Activated CD4-positive, alpha-beta T cell treated with anti-CD3 and anti-CD28 coated beads, Interleukin-2, amount 10 ng/mL, durations not matched to agents 7 days and 5 days (primary cell): ENCODE measurements at places on chromosomes 4 and X. TPM values are rescaled to one million over a fixed set of nuclear protein-coding genes. Genes with fewer than 3 reads are reported as not detected.

GRCh38 chr4:86015412-86016350 is 344.2 kb downstream of the MAPK10 start:
- DNase-seq, result no peak

- DNase-seq, result no peak
Measured at GRCh38 chr4:81919223-81919622, 447.5 kb upstream of the RASGEF1B start.

DNA sequence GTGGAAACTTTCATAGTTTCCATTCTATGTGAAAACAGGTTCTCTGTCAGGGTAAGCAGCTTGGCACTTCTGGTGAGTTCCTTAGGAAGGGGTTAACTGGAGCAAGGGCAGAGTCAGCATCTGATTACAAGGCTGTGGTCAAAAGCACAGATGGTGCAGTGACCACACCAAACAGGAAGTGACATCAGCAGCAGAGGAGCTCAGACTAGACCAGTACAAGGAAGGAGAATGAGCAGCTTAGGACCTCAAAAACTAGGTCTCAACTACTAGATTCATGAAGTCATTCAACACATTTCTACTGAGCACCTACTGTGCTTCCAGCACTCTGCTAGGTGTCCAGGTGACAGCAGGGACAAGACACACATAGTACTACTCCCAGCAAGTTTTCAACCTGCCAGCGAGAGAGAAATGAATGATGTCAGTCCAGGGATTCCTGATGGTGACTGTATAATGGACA is 130.2 kb downstream of the AMELX start:
- no peak for DNase-seq

DNA sequence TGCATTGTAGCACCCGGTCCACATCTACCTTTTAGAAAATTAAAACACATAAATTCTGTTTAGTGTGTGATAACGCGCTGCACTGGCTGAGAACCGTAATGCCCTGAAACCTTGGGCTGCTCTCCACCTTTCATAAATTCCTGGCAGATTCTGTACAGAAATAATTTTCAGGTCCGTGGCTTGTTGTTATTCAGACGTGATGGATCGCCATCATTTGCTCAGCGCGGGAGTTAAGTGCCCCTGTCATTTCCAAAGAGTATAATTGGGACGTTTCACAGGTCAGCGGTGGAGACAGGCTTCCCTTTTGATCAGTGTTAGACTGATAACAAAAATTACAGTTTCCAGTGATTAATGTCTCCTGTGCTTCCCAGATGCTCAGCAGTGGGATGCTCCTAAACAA is 16.5 kb downstream of the UVSSA start:
- no peak for DNase-seq

- no peak for DNase-seq
Measured at GRCh38 chr4:107570952-107571351, 149.1 kb downstream of the PAPSS1 start.

- no peak for DNase-seq
Measured at GRCh38 chr4:86178211-86178610, 181.6 kb downstream of the MAPK10 start.

DNA sequence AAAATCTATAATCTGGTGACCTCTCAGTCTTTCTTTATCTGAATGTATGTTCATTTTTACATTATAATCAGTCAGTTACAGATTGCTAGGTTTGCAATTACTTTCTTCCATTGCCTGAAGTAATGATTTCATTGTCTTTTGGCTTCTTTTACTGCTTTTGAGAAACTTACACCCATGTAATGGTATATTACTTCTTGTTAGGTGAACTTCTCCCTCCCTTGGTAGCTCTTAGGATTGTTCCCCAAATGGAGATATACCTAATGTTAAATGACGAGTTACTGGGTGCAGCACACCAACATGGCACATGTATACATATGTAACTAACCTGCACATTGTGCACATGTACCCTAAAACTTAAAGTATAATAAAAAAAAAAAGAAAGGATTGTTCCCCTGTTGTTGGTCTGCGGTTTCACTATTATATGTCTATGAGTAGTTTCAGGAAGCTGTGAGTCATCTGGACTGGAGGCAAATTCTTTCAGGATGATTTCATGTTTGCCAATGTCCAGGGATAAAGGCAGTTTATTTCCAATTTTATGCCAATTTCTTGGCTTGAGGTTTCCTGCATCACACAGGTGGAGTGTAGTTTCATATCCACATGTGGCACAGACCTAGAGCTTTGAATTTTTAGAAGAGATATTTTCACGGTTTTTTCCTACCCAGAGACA is 21.8 kb downstream of the SPANXC start:
- DNase-seq, result no peak

- no peak for DNase-seq
Measured at GRCh38 chr4:159983082-159983481, 880.2 kb downstream of the RAPGEF2 start.

- no peak for DNase-seq
Measured at GRCh38 chr4:141180991-141181761, 39.5 kb upstream of the ZNF330 start.

- DNase-seq, result no peak
Measured at GRCh38 chrX:136047969-136048368, 62.7 kb downstream of the SLC9A6 start.

Gene PIR
- total RNA-seq, result 1.3 TPM

Gene ANKRD50
- 0.40 TPM for total RNA-seq
